Fibroblast of the aortic adventitia (primary cell): ENCODE measurements at places on chromosomes 6 and 20.
A peak's percentile ranks its signal among the peaks of the same experiment; 100 is the strongest.

DNA sequence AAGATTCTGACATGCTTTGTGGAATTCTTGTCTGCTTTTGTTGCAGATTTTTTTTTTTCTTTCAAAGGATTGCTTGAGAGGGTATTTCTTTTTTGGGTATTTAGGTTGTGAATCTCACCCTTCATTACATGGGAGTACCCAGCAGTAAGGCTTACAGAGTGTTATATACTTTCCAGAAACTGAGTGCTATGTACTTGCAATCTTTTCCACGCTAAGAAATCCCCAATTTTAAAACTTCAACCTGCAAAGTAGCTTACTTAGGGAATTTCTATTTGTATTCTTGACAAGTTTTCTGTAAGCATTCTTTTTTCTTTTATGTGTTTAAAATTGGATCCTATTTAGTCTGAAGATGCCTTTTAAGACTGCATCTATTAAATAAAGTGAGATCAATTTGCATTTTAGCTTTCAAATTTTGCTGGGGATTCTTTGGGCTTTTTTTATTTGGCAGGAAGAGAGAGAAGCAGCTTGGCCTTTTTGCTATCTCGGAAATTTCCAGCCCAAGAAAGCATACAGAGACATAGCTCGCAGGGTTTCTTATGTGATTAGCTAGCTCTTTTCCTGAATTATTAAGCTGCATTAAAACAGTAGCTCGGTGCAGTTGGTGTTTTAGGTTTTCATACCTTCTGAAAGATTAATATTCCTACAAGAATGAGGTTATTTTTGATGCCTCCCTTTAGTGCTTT is 42.6 kb downstream of the KCNS1 start:
- DNase-seq, result no peak

DNA sequence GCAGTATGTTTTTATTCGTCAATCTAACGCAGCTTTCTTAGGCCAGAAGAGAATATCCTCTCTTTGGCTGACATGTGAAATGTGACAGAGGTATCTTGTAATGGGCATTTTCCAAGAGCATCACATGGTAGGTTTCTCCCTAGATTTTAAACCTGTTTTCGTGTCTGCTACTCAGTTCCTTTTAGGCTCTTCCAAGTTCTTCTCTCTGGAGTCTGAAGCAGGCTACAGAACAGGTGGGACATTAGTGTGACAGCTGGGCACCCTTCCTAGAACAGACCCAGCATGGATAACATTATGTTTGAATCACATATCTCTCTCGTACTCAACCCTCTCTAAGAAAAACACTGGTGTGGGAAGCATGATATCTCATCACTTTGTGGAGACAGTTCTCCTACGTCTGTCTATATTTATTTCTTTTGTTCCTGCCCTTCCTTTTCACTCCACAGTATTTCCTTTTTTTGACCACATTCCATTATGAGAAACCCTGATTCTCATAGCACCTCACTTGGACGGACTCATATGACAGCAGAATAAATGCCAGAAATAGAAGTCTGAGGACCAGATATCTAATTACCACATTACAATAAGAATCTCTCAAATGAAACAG is 263.4 kb downstream of the NKAIN2 start:
- no peak for DNase-seq

DNA sequence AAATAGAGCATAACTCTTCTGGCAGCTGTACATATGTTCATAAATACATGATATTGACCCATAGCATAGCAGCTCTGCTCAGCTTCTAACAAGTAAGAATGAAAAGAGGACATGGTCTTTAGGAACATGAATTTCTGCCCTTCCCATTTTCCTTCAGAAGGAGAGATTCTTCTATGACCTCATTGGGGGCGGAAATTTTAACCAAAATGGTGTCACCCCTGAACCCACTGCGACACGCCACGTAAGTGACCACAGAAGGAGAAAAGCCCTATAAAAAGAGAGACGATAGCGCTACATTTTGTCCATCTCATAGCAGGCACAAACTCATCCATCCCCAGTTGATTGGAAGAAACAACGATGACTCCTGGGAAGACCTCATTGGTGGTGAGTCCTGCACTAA is at the start of gene IL17A:
IL17A (plus strand) TSS at position 301 of the 400 bp plus-strand sequence; CDS start at position 358, 57 bp downstream.
- DNase-seq, result no peak

- DNase-seq, result no peak
These were observed 122.8 kb upstream of the BCLAF1 start for GRCh38 chr6:136412410-136412809.

GRCh38 chr6:135129136-135129856 is 51.8 kb upstream of the MYB start:
- no peak for DNase-seq

DNA sequence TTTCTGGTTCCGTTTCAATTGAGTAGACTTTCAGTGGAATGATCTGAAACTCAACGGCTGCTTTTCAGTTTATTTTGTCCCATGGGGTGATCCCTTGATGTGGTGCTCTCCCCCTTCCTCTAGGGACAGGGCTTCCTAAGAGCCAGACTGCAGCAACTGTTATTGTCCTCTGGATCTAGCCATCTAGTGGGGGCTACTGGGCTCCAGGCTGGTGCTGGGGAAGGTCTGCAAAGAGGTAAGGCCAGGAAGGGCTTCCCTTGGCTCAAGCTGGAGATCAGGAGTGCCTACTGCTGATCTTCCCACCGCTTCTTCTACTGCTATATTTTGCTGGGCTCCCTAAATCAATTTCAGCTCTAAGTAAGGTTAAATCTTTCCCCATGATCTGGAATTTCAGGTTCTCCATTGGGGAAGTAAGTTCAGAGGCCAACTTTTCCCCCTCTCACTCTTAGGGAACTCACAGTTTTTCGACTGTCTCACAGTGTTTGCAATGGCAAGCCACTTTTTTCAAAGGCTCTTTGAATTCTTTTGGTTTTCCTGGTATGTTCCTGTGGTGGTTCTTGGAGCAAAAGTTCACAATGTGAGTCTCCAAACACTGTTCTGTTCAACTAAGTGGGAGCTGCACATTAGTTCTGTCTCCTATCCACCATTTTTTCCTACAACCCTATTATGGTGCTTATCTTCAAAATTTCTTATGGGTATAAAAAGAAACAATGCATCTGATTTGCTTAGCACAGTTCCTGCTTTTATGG is 286.2 kb upstream of the EXOC2 start:
- no peak for DNase-seq

GRCh38 chr6:551405-551804 is 105.5 kb downstream of the HUS1B start:
- DNase-seq, result peak; percentile 31

DNA sequence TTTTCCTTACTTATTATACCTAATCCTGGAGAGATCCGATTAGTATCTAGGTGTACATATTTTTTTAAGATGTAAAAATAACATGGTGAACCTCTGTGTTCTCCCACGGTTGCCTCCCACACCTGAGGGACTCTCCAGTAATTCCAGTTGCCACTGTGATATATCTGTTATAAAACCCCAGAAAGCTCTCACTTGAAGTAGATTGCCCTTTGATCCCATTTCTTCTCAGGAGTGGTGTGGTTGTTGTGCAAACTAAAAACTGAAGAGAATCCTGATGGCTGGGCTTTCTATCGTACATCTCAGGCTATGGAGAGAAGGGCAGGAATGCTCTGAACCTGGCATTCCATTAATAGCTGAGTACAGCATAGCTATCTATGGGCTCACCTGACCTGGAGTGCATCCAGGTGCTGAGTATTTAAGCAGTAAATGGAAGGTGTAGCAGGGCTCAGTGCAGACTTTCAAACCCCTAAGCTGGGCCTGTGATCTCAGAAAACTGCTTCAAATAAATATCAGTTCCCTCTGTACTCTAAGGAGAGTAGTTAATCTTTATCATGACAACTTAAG is 41.0 kb downstream of the VGLL2 start:
- DNase-seq, result no peak

GRCh38 chr20:36367370-36367745 is 61.2 kb downstream of the DLGAP4 start:
- no peak for DNase-seq
